ENCODE measurements at places on chromosomes 6 and 20.
A peak's percentile ranks its signal among the peaks of the same experiment; 100 is the strongest.

DNA sequence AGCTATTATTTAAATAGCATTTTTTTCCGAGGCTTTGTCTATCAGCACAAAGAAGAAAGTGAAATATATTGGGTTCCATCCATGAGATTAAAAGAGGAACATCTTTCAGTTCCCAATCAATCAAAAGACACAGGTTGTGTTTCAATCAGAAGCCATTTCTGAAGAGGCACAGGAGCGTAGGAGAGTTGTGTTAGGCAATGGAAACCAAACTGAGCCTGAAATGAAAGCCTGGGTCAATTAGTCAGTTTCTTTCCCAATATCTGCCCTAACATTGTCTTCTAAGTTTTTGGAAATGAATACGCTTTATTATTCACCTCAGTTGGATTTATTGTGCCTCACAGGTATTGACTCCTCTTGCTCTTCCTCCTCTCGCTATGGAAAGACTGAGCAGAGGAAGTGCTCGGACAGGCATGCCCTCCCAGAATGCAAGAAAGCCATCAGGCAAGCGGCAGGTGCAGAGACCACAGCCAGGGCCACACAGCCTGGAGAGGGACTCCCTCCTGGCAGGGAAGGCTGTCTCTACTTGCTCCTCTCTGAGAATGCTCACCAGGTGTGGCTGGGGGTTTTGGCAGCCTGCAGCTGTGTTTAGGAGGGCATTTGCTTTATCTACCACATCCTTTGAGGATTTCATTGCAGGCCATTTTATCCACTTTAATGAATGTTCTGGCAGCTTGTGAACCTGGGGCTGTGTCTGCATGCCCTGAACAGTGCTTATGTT, 100.8 kb upstream of the NEDD9 start:
- no peak for DNase-seq

DNA sequence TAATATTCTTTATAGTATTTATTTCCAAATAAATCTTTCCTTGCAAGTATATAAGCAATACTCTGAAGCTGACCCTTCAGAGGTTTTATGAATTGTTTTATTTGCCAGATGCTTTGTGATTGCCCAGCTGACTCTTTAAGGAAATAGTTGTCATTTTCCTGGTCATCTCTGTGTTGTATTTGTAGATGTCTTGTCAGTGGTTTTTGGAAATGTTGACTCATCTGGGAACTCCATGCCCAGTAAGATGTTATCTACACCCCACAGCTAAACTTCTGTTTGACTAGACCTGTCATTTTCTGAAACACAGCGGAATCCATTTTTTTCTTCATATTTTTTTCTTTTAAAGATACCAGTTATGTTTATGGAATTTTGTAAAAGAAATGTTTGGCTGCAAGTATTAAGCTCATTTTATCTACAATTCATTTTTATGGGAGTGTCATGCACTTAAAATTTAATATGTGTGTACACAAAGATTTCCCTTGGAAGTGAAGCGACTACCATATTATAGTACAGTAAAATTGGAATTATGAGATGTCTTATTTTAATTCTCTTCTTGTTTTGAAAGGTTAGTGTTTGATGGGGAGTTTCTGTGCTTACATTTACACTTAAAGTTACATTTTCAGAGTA, 491.0 kb downstream of the NKAIN2 start:
- no peak for DNase-seq

GRCh38 chr6:135983718-135984343, 132.3 kb downstream of the PDE7B start:
- no peak for DNase-seq

DNA sequence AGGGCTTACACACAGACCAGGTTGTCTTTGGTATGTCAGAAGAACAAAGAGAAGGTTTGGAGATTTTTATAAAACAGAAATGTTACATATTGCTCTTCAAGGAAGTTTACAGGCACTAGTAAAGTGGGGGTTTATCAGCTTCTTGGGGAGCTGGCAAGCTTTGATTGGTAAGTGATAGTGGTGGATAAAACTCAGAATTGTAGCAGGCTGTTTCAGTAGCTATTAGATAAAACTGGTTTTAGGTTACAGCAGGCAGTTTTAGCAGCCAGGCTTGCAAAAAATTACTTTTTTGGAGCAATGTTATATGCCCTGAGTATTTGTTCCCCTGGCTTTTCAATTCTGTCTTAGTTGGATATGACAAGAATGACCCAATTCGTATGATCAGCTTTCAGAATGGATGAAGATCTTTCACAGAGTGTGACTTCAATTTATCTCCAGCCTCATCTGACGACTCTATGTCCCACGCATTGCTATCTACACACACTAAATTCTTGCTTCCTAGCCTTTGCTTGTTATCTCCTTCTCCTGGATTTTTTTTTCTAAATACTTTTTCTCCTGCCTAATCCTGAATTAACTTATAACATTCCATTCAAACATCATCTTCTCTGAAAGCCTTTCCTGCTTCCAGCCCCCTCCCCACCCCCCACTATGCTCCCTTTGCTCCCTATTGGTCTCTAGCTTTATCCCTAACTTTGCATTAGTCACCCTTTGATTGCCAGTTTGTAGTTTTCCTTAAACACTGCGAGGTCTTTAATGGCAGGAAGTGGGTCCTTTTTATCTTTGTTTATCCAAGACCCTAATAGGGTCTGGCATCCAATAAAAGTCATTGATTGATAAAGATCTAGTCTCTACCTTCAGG, 1.0 kb upstream of the TOMM34 start:
- DNase-seq, result no peak

GRCh38 chr6:21115111-21115510, 478.4 kb upstream of the SOX4 start:
- DNase-seq, result no peak

GRCh38 chr6:11496152-11497060, 41.1 kb upstream of the TMEM170B start:
- peak; percentile 62 for DNase-seq

DNA sequence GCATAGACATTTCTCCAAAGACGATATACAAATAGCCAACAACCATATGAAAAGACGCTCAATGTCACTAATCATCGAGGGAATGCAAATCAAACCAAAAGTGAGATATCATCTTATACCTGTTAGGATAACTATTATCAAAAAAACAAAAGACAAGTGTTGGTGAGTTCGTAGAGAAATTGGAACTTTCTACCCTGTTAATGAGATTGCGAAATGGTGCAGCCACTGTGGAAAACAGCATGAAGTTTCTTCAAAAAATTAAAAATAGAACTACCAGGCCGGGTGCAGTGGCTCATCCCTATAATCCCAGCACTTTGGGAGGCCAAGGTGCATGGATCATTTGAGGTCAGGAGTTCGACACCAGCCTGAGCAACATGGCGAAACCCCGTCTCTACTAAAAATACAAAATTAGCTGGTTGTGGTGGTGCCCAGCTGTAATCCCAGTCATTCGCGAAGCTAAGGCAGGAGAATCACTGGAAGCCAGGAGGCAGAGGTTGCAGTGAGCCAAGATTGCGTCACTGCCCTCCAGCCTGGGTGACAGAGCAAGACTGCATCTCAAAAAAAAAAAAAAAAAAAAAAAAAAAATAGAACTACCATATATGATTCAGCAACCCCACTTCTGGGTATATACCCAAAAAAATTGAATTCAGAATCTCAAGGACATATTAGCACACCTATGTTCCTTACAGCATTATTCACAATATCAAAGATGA, 170.0 kb upstream of the ZNF184 start:
- DNase-seq, result no peak

Measured in hepatic stellate cell (primary cell).